ENCODE measurements at places on chromosomes 7 and 10.

DNA sequence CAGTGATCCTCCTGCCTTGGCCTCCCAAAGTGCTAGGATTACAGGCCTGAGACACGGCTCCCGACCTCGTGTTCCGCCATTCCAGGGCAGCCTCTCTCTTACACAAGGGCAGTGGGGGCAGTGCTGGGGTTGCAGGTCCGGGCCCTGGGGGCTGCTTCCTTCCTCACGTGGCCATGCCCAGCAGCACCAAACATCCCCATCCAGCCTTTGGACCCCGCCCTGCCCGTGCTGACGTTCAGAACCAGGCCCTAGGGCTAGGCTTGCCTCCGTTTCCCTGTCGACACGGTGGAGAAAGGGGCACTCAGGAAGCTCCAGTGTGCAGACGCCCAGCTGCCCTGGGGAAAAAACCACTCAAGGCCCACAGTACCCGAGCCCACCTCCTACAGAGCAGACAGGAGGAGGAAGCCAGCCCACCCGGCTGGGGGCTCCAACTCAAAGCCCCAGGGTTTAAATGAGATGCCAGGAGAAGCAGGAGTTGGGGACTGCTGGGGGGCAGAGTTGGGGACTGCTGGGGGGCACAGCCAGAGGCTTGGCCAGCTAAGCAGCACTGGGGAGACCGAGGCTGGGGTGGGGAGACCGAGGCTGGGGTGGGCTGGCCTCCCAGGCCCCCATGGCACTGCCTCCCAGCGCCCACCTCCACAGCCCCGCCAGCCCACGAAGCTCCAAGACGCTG, 35.9 kb downstream of the ADAP1 start:
- no peak for DNase-seq

DNA sequence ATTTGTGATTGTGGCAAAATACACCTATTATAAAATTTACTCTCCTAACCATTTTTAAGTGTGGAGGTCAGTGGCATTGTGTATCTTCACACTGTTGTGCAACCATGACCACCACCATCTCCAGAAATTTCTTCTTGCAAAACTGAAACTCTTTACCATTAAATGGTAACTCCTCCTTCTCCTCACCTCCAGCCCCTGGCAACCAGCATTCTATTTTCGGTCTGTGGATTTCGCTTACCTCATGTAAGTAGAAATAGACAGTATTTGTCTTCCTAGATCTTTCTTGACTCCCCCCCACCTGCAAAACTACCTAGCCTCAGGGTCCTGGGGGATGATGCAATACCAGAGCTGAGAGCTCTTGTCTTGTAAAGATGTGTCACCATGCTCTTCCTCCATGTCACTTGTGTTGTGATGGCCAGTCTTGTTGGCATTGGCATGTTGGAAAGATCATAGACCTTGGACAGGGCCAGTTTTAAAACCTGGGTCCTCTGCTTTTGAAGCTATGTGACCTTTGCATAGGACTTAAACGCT, 71.1 kb upstream of the EMX2 start:
- no peak for DNase-seq

DNA sequence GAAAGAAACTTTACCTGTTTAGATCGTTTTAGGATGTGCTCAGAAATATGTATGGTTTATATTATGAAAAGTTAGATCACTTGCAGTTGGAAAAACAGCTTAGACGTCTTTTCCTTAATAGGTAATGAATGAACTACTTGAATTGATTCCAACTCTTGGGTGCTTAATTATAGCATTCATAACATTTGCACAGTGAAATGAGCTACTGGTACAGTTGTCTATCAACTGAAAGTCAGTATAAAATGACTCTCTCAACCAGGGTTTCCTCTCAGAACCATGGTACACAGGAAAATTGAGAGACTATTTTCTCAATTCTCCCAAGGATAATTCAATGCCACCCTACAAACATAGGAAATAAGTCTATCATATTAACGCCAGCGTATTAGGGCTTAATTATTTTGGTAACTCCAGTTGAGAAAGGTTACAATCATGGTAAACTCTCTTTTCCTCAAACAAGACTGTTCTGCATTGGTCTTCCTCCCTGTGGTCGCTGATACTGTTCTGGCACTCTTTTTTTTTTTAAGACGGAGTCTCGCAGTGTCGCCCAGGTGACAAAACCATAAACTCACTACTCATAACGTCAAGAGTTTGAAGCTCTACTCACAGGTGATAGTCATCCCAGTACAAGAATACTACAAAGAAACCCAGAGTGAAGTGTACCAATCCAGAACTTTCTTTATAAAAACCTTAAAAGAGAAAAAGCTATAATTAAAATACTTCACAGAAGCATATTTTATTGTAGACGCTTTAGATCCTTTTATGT, 2.0 kb downstream of the ANLN start:
- no peak for DNase-seq

DNA sequence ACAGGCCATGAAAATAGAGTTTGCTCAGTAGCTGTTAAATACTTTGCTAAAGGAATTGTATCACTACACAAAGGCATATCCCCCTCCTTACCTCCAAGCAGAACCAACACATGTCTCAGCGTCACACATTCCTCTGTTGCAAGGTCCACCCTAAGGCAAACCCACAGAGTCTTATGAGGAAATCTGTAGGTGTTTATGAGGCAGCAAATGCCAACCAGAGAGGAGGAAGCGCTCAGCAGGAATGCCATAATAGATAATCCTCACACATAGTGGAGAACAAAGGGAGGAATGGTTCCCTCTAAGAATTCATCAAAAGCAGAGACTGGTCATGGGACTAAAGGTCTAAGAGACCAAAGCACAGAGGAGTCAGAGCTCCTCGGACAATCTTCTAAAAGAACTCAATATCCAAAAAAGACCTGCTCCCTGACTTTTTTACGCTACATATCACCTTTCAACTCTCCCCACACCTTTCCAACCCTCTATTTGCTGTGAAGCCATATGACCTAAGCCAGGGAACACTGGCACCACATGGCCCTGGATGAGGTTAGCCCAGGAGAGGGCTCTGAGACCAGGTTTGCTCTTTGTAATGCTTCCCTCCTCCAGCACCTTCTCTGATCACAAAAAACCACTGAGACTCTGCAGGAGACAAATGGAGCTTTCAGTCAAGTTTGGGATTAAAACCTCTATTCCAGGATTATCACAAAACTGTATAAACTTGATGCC, 7.3 kb downstream of the SLC25A13 start:
- DNase-seq, result no peak

- no peak for DNase-seq
Observed at GRCh38 chr7:25643286-25643685, 415.0 kb upstream of the NPVF start.

DNA sequence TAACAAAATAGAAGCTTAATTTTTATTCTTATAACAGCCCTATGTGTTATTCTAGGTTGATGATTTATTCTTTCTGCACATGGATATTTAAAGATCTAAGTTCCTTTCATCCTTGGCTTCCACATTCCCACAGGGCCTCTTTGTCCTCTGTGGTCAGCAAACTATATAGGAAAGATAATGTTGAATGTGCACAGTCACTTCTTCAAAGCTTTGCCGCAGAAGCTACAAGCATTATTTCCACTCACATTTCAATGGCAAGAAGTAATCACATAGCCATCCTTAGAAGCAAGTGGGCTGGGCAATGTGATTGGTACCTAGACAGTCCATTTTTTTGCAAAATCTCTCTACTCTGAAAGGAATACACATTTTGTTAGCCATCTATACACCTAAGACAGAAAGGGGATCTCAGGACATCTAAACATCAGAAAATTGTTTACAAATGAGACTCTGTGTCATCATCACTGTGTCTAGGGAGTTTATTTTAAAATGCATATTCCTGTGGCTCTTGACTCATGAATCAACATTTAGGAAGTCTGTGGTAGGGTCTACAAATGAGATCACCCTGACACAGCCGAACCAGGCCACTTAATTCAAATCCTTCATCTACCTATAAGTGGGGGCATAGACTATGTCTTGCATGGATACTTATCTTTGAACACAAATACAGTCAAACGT, 1060.5 kb downstream of the XPNPEP1 start:
- no peak for DNase-seq

- DNase-seq, result no peak
Observed at GRCh38 chr7:155377838-155378579, 79.9 kb upstream of the EN2 start.

- no peak for DNase-seq
Observed at GRCh38 chr10:60335708-60336107, 54.0 kb downstream of the ANK3 start.

DNA sequence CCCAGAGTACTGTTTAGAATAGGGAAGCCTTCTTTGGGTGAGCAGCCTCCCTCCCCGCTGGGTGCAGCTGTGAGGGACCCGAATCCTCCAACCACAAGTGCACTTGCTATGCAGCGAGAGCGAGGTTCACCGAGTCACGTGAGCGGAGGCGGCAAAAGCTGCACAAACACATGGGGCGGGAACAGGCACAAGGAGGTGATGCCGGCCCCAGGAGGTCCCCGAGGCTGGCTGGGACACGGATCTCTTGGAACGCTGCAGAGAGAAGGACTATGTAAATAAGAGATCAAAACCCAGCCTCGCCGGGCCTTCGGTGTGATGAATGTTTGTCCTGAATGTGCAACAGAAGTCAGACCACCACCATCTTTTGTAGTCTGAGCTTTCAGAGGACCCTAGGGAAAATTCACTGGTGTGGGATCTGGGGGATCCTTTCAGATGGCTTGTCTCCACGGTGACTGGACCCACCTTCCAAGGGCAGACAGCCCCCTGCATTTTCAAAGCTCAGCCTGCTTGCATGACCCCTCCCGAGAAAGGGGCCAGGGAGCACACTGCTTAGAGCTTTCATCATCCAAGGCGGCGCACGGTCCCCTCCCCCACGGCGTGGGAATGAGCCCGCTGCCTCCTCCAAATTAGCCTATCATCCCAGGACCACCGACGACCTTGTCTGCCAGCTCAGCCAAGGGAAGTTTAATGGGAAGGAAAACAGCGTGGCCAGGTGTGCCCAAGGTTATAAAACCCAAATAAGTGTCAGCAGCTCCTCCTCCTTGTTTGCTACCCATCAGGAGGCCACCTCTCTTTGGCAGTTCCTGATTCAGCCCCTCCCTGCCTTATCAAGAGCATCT, 327.7 kb downstream of the CXCL12 start:
- no peak for DNase-seq

- DNase-seq, result no peak
Observed at GRCh38 chr10:80612261-80612660, 74.6 kb downstream of the SH2D4B start.

- DNase-seq, result no peak
Observed at GRCh38 chr7:35624299-35625186, 70.4 kb downstream of the HERPUD2 start.

- DNase-seq, result no peak
Observed at GRCh38 chr10:129850790-129851189, 113.3 kb downstream of the EBF3 start.

- DNase-seq, result no peak
Observed at GRCh38 chr10:19952224-19953010, 136.2 kb downstream of the PLXDC2 start.

DNA sequence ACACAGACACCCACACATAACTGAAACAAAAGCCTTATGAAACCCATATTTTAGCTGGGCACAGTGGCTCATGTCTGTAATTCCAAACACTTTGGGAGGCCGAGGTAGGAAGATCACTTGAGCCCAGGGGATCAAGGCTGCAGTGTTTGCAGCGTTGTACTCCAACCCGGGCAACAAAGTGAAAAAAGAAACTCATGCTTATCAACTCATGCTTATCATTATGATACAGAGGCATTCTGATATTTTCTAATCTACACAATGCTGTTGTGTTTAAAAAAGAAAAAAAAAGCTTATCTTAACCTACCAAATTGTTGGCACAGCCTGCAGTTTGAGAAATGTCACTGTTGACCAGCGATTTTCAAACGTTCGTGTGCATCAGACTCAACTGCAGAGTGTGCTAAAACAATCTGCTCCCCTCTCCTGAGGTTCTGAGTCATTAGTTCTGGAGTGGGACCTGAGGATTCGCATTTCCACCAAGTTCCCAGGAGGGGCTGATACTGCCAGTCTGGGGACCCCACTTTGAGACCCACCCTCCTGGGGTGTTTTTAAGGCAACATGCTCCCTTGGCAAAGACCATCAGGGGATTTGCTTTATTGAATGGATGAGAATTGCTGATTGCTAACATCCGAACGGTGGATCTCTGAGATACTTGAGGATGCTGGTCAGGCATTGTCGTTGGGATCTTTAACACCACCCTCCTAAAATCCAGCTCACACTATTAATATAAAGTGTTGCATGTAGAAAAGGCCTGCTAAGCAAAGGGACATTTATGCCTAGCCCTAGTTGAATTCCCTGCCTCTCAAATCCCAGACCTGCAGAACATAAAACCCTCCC, 16.2 kb downstream of the CHST3 start:
- DNase-seq, result no peak

- no peak for DNase-seq
Observed at GRCh38 chr10:63798599-63799498, 277.6 kb downstream of the REEP3 start.

DNA sequence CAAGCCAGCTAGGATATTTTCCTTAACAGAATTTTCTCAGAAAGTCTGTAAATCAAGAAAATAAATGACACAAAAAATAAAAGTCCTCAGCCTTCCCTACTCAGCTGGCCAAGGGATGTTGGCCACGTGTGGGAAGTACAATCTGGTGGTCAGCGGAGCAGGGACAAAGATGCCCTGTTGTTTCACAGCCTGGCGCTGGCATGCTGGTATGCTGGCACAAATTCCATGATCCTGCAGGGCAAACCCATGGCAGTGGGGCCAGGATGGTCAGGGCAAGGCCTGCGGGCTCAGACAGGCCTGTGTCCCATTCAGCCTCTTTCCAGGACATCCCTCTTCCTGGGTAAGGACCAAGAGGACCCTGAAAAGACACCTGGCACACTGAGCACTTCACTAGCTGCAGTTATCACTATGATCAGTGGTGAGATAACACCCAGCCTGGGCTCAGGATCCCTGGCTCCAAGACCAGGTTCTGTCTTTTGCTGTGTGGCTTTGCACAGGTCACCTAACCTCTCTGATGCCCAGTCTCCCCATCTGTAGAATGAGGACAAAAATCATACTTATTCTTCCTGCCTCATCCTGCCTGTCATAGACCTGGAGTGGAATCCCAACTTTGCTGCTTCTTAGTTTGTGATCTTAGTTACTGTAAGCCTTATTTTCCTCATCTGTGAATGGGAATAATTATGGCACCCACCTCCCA, 10.8 kb upstream of the HSPA12A start:
- DNase-seq, result no peak

DNA sequence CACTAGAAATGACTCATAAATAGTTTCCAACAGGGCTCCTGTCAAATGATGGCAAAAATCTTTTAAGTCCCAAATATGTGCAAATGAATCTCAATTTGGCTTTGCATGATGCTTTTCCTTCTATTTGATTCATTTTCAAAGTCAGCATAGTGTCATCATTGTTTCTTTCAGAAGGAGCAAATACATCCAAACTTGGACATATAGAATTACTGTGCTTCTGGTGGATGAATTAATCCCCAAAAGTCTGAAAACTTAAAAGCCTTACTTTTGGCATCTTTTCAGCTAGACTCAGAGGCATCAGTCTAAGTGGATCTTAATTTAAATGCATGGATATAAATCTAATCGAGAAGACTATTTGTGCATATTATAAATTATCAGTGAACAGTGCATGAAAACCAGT, 578.1 kb upstream of the FZD8 start:
- DNase-seq, result no peak

Data from activated gamma-delta T cell treated with anti-CD3 and anti-CD28 coated beads, Interleukin-2, amount 50 U/mL, for 16 hours (primary cell).